ENCODE measurements at places on chromosomes 13 and 19.
A peak's percentile ranks its signal among the peaks of the same experiment; 100 is the strongest.

- peak; percentile 5 for DNase-seq
Observed at GRCh38 chr13:33111414-33112110, 95.3 kb downstream of the KL start.

DNA sequence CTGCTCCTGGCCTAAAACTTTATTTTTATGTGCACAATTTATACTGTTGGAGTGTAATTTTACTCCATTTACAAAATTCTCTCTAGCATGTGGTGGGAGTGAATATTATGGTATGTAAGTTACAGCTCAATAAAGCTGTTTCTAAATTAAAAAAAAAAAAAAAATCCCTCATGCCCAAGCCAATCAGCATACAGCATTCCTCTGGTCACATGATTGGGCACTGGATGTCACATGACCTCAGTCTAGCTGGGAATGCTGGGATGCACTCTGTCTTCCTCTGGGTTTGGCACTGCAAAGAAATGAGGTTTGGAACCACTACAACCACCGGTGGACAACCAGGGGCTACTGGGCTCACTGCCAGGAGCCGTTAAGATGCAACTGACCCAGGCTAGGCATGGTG is 67.6 kb downstream of the ZNF557 start:
- no peak for DNase-seq

DNA sequence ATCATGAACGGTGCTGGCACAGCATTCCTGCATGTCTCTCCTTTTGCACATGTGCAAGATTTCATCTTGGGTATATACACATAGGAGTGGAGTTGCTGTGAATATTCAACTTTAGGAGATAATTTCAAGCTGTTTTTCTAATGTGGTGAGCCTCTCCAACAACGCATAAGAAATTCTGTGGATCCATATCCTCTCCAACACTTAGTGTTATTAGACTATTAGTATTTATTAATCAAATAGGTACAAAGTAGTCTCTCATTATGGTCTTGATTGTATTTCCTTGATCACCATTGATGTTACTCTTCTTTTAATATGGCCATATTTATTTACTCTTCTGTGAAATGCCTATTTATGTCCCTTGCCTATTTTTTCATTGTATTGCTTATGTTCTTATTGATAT is 114.5 kb downstream of the URI1 start:
- DNase-seq = no peak

DNA sequence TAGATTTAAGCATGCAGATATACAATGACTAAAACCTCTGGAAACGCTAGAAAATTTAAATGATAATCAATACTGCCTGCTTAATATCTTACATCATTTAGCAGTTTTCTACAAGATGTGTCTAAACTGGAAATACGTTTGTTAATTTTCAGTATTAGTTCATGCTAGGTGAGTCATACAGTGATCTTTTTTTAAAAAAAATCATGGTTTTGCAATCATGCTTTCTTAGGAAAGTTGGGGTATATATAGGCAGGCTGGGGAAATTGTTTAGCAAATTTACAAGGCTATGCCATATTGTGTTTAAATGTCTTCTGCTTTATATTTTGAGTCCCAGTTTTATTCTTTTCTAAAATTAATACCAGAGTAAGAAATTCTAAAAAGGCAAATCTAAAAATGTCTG is 245.4 kb upstream of the SPRY2 start:
- DNase-seq = no peak

DNA sequence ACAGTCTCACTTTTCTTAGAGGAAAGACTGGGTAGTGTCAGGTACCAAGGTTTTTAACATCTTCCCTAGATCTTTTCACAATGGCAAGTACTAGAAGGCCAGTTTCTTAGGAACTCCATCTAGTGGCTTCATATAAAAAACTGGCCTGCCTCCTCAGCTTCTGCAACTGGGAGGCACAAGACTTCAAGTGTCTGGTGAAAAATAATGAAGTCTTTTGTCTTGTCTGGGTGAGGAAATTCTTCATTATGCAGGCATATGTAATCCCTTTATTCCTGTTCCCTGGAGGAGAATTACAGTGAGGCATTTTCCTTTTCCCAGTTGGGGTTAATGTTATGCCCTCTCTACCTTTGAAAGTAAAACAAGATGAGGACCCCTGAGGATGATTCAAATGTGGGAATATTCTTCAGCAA is 300.5 kb downstream of the NALCN start:
- DNase-seq = no peak

- no peak for DNase-seq
Observed at GRCh38 chr13:59303433-59303832, 860.3 kb downstream of the DIAPH3 start.

DNA sequence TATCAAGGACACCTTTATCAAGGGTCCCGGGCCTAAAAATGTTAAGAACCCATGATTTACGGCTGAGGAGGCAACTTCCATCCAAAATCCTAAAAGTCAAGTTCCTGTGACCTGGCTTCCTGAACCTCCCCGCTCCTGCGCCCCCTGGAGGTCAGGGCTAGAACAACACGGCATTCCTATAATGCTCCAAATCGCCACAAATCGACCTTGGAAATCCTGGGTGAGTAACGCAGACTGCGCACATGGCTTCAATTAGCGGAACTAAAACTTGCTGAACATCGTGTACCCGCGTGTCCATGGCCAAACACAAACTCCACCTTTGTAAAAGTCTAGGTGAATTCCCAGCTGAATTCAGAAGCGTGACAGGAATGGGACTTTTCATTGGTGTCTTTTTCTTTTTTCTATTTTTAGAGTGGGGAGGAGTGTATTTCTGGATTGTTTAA is 4.3 kb upstream of the C5AR1 start:
- no peak for DNase-seq

DNA sequence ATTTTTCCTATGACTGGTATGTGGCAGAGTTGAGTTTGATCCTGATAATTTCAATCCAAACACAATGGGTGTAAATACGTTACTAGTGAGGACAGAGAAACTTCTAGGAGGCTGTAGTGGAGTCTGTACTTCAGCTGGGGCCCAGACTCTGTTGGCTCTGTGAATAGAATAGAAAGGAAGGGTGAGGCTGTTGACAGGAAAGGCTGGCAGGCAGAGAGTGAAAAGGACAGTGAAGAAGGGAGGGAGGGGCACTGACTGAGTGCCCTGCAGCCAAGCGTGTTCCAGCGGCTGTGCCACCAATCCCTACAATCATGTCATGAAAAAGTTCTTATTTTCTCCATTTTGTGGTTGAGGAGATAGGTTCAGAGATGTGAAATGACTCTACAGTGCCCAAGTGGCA is 80.5 kb downstream of the MBNL2 start:
- DNase-seq = no peak

- no peak for DNase-seq
Observed at GRCh38 chr19:14411161-14411937, 7.8 kb downstream of the DDX39A start.

Measured in NCI-H2029 treated with DMSO at 0.1 percent for 48 hours (cell line).